ENCODE measurements at places on chromosomes 1 and 21.

- no peak for DNase-seq
Measured at GRCh38 chr21:45021428-45022347, 52.7 kb upstream of the ADARB1 start.

GRCh38 chr1:19831441-19831840, 16.4 kb upstream of the RNF186 start:
- DNase-seq, result no peak

- no peak for DNase-seq
Measured at GRCh38 chr1:88658419-88658818, 25.7 kb upstream of the PKN2 start.

DNA sequence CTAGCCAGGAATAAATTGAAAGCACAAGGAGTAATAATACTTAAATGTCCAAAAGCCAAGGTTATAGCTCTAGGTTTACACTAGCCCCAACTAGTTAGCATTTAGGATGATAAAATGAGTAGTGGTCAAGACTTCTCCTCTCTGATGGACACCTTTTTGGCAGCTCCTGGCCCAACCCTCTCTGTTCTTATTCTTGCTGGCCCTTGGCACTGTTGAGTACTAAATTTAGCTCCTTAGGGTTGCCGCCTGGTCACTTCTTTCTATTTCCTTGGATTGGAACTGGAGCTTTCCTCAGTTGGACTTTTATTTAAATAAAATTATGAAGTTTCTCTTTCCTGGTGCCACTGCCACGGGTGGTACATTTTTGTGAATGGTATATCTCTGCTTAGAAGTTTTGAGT, 28.3 kb downstream of the ARID1A start:
- DNase-seq, result no peak

DNA sequence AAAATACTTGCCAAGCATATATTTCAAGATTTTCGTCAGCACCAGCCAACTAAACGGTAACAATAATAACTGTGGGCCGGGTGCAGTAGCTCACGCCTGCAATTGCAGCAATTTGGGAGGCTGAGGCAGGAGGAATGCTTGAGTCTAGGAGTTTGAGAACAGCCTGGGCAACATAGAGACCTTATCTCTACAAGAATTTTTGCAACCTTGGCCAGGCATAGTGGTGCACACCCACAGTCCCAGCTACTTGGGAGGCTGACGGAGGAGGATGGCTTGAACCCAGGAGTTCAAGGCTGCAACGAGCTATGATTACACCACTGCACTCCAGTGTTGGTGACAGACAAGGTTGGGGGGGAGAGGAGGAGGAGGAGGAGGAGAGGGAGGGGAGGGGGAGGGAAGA, 145.0 kb upstream of the TIAM1 start:
- no peak for DNase-seq

DNA sequence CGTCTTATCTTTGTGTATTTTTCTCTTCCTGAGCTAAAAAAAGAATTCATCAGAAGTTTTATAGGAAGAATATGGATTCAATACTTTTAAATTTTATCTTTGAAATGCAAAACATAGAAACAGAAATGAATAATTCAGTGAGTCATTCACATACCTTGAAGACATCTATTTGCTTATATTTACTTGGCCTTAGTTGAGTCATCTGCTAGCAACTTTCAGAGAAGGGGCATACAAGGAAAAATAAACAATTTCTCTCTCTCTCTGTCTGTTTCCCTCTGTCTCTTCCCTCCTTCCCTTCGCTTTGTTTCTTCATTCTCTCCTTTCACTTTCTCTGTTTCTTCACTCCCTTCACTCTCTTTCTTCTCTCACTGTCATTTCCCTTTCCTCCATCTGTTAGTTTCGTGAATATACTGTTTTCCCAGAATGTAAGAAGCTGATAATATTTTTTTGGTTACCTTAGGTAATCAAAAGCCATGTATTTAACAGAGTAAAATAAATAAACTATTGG, 477.2 kb downstream of the BRINP3 start:
- no peak for DNase-seq

GRCh38 chr1:3121401-3122210, 52.6 kb downstream of the PRDM16 start:
- no peak for DNase-seq

DNA sequence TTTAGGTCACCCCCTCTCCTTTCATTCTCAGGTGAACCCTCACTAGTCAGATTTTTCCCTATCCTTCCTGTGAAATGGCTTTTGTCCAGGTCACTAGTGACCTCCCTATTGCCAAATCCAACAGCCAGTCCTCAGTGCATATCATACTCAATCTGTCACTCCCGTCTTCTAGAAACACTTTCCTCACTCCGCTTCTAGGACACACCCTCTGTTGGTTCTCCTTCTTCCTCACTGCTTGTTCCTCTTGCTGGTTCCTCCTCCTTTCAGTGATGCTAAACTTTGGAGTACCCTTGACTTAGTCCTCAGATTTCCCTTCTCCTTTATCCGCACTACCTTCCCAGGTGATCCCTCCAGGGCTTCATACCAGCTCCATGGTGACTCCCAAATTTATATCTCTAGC, 94.3 kb downstream of the RNF220 start:
- no peak for DNase-seq

- no peak for DNase-seq
Measured at GRCh38 chr1:157862114-157863070, 20.8 kb upstream of the CD5L start.

DNA sequence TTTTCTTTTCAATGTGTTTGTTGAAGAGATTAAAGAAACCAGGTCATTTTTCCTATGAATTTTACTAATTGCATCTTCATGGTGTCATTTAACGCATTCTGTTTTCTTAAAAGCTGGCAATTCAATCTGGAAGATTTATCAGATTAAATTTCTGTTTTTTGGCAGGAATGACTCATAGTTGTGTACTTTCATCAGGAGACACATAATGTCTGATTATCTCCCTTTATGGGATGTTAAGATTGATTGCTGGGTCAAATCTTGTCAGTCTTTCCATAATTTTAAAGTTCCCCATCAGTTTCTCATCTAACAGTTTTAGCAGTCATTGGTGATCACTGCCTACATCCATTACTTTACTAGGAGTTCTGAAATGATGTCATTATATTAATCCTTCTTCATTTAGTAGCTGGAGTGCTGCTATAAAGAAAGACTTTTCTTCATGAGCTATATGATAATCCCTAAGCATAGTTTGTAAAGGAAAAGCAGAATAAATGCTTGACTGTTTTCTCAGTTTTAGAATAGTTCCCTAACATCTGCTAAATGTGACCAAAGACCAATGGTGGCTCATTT, 72.8 kb upstream of the MAP10 start:
- no peak for DNase-seq

DNA sequence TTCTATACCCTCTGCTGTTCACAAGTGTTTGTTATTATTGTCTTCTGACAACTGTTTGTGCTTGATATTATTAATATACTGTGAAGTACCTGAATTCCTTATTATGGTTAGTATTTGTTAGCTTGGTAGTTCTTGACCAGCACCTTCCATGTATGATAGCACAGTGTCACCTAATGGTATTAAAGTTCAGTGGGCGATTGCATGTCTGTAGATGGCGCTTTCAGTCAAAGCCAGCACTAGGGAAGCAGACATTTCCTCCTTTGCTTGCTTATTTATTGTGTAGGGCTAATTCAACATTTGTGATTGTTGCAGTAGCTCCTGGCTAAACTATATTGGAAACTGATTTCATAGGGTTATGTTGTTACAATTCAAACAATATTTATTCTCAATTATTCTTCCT, 218.0 kb downstream of the ZP4 start:
- no peak for DNase-seq

DNA sequence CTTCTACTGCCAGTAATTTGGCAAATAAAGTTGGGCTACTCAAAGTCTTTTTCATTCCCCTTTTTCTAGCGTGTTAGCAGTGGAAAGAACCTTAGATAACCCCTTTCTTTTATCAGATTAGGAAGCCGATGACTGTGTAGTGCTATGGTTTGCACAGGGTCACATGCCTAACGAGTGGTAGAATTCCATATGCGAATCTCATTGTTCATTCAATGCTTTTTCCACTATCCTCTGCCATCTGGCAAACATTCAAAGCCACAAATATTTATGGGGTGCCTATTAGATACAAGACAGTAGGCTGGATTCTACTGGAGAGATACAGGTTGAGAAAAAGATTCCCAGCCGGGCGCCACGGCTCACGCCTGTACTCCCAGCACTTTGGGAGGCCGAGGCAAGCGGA, 14.9 kb upstream of the IER5 start:
- no peak for DNase-seq

All from activated naive CD4-positive, alpha-beta T cell treated with anti-CD3 and anti-CD28 coated beads, Interleukin-2, amount 10 ng/mL, durations not matched to agents 7 days and 5 days (primary cell).